ENCODE measurements at places on chromosomes 2 and 18.
A peak's percentile ranks its signal among the peaks of the same experiment; 100 is the strongest.

DNA sequence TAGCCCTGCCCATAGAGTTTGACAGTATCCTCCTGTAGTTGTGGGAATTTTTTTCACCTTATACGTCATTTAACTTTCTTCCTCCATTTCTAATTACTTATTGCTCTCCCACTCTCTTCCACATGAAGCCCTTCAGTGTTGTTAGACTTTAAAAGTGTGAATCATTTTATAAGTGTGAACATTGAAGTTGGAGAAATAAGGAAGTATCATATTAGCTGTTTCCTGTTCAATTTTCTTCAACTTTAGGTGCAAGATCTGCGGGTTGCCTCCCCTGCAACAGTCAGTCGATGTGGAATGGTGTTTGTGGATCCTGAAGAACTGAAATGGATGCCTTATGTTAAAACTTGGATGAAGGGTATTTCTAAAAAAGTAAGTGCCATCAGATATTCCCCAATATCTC lies 138.1 kb downstream of the DNAH6 start:
- DNase-seq, result no peak

DNA sequence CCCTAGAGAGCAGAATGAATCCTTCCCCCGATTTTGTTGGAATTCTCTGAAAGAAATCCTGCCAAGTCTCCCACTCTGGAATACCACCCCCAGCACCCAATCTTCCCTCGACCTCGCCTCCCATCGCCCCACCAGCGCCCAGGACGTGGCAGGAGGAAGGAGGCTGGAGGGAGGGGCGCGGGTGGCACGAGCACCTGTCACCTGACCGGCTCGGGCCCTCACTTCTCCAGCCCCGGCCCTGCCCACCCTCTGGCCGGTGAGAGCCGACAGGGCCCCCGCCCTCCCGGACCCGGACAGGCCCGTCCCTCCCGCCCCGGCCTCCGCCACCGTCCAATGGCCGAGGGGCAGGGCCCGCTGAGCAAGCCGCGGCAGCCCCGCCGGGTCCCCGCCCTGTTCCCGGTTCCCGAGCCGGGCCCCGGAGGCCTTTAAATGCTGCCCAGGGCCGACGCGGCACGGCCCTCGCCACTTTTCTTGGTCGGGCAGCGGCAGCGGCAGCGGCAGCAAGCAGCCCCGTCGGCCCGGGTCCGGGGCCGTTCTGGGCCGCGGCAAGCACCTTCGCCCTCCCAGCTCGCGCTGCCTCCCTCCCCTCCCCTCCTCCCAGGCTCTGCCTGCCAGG lies at the start of gene LGALSL:
LGALSL (plus strand) TSS at position 393 of the 616 bp plus-strand sequence. CDS start 384 bp downstream, outside the sequence.
- DNase-seq, result no peak

DNA sequence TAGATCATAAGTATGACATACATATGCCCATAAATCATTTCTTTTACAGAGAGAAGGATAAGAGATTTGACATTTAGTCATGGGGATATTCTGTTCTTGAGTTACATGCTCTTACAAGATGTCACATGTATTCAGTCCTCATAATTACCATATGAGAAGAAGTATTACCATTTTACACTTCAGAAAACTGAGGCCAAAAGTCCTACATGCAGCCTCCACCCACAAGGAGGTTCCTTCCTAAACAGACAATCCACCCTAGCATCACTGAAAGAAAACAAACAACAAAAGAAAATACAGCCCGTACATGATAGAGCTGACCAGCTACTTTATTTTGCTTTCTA lies 335.1 kb downstream of the SETBP1 start:
- no peak for DNase-seq

- no peak for DNase-seq
Observed at GRCh38 chr2:86673986-86674670, 46.0 kb upstream of the RMND5A start.

DNA sequence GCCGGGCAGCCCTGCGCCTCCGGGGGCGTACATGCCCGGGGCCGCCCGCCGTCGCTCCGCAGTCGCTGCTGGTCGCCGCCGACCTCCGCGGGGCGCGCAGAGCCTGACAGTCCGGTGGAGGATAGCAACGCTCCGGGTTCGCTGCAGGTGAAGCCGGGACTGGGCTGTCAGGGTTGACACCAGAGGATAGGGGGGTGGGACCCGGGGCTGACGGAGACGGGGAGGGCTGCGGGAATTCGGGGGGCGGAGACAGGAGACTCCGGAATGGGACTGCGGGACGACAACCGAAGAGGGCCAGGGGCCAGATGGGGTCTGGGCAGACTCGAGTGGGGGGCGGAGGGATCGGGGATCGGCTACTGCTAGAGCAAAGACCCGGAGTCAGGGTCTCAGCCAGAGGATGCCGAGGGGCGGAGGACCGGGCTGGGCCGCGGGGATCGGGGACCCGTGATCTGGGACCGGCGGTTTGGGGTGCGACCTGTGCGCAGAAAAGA lies 403 bp downstream of the TMEM127 start:
- DNase-seq, result no peak

GRCh38 chr18:24322584-24323136 lies 75.0 kb downstream of the OSBPL1A start:
- no peak for DNase-seq

DNA sequence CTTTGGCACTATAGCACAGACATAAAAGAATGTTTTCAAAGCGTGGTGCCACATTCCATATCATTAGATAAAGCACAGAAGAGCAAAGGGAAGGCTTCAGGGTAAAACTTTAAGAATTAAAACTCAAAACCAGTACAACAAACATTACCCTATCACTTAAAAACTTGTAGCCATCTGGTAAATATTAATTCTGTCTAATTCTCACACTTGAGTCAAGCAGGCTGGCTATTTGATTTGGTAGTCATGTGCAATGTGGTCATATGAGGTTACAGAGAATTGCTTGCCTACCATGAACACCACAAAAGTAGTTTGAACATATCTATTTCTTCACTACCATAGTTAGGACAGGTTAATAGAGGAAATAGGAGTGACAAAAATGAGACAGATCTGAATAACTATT lies 244.9 kb downstream of the IRS1 start:
- no peak for DNase-seq

- no peak for DNase-seq
Observed at GRCh38 chr2:202337151-202337550, 39.0 kb upstream of the BMPR2 start.

DNA sequence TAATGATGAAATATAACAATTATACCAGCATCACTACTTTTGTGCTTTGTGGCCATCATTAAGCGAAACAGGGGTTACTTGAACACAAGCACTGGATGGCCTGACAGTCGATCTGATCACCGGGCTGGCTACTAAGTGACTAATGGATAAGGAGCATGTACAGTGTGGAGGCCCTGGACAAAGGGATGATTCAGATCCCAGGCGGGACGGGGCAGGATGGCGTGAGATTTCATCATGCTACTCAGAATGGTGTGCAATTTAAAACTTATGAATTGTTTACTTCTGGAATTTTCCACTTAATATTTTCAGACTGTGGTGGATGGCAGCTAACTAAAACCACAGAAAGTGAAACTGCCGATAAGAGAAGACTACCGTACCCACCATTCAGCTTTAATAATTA lies 7.0 kb upstream of the CLIP4 start:
- no peak for DNase-seq

DNA sequence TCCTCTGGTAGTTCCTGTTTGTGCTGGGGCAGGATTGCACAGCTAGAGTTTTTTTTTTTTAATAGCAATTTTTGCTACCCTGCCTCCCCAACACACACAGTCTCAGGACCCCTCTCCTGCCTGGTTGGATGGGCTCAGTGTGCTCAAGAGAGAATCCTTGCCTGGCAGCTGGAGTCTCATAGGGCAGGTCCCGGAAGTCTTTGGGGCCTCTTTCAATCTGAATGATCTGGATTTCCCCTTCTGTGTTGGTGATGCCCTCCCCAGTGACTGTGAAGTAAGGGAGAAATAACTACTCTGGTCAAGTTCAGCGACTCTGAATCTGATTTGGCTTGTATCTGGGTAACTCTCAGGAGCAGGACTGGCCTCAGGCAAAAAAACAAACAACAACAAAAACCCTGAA lies 220.6 kb upstream of the LRRTM1 start:
- no peak for DNase-seq

GRCh38 chr2:96116879-96117533 lies 635 bp upstream of the ADRA2B start:
- DNase-seq, result no peak

GRCh38 chr2:241011296-241011600 lies 12.8 kb downstream of the SNED1 start:
- DNase-seq, result no peak

- DNase-seq, result no peak
Observed at GRCh38 chr2:72238311-72238710, 90.6 kb upstream of the CYP26B1 start.

- DNase-seq, result no peak
Observed at GRCh38 chr2:187017438-187017837, 168.5 kb upstream of the ZSWIM2 start.

- DNase-seq, result no peak
Observed at GRCh38 chr2:144456680-144457079, 63.2 kb downstream of the ZEB2 start.

- DNase-seq, result no peak
Observed at GRCh38 chr2:29281086-29281915, 166.1 kb downstream of the CLIP4 start.

- no peak for DNase-seq
Observed at GRCh38 chr2:45278365-45279078, 269.3 kb upstream of the SIX2 start.

GRCh38 chr2:37196320-37197195 lies at the start of gene CEBPZOS:
Gene CEBPZOS, plus strand, starts transcription at chr2:37196496. Its CDS starts 3,209 bp downstream, at chr2:37199705.
- DNase-seq, result peak; percentile 80

DNA sequence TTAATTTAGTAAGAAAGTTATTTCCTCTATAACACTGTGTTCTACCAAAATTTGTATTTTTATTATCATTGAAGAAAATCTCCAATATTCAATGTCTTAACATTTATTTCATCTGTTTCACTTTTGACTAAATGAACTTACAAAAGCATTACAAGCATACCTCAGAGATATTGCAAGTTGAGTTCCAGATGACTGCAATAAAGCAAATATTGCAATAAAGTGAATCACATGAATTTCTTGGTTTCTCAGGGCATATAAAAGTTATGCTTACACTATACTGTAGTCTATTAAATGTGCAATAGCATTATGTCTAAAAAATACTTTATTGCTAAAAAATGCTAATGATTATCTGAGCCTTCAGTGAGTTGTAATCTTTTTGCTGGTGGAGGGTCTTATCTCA lies 78.3 kb downstream of the TTC32 start:
- DNase-seq, result no peak

GRCh38 chr2:212344131-212344530 lies 194.5 kb downstream of the ERBB4 start:
- no peak for DNase-seq

GRCh38 chr2:210309548-210310233 lies 5.3 kb downstream of the MYL1 start:
- no peak for DNase-seq

- no peak for DNase-seq
Observed at GRCh38 chr2:55102056-55102812, 52.0 kb upstream of the RTN4 start.

DNA sequence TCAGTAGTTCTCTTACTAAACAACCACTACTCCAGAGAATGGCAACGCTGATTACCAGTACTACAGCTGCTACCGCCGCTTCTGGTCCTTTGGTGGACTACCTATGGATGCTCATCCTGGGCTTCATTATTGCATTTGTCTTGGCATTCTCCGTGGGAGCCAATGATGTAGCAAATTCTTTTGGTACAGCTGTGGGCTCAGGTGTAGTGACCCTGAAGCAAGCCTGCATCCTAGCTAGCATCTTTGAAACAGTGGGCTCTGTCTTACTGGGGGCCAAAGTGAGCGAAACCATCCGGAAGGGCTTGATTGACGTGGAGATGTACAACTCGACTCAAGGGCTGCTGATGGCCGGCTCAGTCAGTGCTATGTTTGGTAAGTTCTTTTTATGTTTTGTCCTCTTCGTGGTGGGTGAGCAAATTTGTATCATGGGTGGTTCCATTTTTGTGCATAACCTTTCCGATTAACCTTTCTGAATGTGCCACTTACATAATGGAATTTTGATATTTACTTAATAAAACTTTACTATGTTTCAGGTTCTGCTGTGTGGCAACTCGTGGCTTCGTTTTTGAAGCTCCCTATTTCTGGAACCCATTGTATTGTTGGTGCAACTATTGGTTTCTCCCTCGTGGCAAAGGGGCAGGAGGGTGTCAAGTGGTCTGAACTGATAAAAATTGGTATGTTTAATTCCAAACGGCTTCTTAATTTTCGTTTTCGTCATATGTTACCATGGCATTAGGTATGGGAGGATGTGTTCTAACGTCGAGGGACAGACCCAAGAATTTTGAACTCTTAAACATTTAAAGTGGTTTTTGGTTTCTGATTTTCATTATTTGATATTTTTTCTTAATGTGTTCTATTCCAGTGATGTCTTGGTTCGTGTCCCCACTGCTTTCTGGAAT lies 1.3 kb downstream of the SLC20A1 start:
- no peak for DNase-seq

DNA sequence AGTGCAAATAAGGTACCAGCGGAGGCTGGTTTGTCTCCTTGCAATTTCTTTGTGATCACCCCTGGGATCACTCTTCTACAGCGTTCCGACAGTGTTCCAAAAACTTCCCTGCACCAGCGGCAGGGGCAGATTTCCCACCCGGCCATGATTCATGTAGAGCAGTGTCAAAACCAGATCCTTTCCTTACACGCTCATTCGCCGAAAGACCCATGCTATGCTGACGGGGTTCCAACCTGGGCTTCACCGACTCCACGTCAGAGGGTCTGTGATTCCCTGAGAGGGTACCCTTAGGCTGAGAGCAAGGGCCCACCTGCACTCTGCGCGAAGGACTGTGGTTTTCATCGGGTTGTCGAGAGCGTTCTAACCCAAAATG lies 423 bp upstream of the TTC27 start:
- DNase-seq, result no peak

- no peak for DNase-seq
Observed at GRCh38 chr2:2839782-2840531, 508.9 kb upstream of the MYT1L start.

GRCh38 chr18:26135548-26135947 lies 1.9 kb downstream of the PSMA8 start:
- DNase-seq, result no peak

DNA sequence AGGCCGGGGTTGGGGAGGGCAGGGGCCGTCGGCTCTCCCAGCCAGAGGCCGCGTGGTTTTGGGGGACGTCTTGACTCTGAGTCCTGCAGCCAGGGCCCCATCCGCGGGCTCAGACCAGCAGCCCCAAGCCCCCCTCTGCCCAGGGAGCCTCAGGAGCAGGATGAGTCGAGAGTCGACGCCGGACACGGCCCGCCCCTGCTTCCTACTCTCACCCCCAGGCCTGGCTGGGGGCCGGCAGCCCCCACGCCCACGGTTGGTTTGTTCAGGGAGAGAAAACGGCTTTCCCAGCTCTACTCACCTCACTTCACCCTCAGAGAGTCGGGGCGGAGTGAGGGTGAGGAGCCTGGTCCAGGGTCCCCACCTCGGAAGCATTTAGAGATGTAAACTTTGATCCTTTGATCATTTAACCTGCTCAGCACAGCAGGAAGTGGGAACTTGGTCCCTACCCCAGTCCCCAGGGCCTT lies 6.9 kb downstream of the SNORC start:
- DNase-seq, result no peak

DNA sequence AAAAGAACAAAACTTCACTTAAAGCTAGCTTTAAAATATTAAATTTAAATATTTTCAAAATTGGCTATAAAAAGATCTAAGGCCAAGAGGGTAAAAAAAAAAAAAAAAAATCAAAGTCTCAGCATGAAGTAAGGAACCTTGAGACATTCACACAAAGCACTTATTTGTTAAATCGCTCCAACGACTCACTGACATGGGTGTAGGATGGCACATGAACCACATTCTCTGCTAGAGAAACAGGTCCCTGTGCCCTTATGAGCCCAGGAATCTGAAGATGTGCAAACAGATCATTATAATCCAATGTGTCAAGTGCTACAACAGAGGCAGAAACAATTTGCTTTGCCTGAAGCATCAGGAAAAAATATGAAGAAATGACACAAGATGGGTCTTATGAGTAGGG lies 13.8 kb downstream of the LAPTM4A start:
- no peak for DNase-seq
